Stimulated activated naive B cell treated with anti-CD40 and anti-IgM and Interleukin-4, amounts not matched to agents 10 μg/mL and 1 μg/mL and 100 μg/mL, for 72 hours (primary cell): ENCODE measurements at places on chromosomes 6 and 20.

- no peak for DNase-seq
Observed at GRCh38 chr6:57254055-57254717, 32.1 kb upstream of the RAB23 start.

DNA sequence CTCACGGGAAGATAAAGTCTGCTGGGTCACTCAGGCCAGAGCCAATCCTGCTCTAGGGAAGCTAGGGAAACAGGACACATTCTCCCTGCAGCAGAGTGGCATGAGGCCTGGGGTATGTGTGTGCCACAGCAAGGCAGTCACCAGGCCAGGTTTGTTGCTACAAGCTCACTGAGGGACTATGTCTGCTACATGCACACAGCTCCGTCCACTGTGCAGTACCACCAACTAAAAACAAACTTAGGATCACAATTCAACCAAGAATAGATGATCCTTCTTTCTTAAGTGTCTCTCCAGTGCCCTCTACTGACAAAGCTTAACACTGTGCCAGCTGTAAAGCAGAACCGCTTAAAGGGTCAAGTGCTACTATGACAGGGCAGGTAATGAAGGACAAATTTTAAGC lies 192.5 kb downstream of the PTPRK start:
- peak; percentile 3 for DNase-seq

- no peak for DNase-seq
Observed at GRCh38 chr6:21199262-21199661, 394.3 kb upstream of the SOX4 start.

DNA sequence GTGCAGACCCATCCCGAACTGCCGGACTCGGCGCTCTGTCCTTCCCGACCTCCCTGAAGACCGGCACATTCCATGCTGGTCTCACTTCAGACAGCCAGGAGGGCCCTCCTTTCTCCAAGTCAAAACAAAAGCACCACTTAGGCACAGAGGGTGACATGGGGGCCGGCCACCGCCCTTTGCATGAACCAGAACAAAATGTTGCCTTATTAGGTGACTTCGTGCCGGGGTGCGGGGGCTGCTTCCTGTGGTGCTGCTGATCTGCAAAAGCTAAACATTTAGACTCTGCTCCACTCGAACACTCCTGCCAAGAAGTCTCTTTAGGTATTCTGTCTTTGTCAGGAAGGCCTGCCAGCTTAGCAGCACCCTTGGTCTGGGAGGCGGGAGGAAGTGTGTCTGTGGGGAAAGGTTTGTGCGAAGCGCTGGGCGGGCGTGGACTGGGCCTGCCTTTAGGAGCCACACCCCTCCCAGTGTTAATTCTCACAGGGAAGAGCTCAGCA lies 133.8 kb downstream of the SMOC2 start:
- DNase-seq = no peak

DNA sequence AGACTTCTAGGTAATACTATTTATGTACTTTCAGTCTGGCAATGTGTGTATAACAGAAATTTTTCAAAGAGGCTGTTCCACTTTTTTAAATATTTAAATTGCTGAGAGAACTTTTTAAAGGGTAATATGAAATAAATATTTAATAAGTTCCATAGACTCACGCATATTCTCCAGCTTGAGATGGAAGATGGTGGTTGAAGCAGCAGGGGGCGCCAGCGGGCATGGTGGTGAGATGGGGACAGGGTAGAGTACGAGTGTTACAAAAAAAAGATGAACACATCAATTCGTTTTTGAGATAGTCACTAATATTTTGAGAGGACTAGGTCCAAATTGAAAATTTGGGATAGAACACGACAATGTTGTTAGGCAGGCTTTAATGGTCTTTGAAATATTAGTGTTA lies 68.4 kb downstream of the RSPO3 start:
- DNase-seq = peak; percentile 9

GRCh38 chr6:149985481-149985937 lies 21.8 kb downstream of the ULBP1 start:
- DNase-seq = no peak

- no peak for DNase-seq
Observed at GRCh38 chr6:56093776-56094175, 153.6 kb downstream of the COL21A1 start.

DNA sequence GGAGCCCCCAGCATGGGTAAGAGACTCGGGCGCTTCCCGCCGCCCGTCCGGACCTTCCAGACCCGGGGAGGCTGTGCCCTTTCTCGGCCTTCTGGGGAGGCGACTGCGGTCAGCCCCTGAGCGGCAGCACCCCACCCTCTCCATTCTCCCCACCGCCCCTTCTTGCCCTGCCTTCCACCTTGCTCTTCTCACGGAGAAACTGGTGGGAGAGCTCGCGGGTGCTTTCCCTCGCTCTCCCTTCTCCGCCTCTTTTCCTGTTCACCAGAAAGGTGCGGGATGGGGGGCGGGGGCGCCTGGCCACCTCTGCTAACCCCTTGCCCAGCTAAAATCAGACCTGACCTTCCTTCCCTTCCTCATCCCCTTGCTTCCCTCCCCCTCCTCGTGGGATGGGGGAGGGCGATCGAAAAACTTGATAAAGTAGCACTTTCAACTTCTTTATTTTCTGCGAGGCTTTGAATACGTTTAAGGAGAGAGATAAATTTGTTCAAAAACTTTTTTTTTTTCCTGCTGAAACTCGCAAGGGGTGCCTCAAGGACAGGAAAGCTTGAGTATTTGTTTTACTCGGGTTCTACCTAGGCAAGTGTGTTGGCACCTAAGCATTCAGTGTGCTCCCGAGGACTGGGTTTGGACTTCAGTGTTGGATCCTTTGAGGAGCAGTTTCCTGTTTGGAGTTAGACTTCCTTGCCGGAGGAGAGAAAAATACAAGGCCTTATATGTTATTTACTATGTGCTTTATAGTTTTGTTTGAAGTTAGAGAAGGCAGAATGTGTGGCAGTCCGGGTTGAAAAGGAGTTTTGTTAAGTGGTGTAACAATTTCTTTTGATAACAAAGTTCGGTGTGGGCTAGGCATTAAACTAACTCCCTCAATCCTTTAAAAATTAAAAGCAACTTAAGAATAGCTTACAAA lies 897 bp downstream of the CD2AP start:
- DNase-seq = no peak
